ENCODE measurements at places on chromosomes 13 and 19. TPM values are rescaled to one million over a fixed set of nuclear protein-coding genes. Genes with fewer than 3 reads are reported as not detected.

GRCh38 chr19:17855280-17856152 lies 4.2 kb upstream of the RPL18A start:
- DNase-seq, result peak; percentile 94
- H3K36me3 ChIP-seq, result no peaks in the 10 kb centered on the region
- H3K27ac ChIP-seq, result no peak overlapping the region
- peaks cover 30% of the 10 kb centered on the region for H3K4me1 ChIP-seq

DNA sequence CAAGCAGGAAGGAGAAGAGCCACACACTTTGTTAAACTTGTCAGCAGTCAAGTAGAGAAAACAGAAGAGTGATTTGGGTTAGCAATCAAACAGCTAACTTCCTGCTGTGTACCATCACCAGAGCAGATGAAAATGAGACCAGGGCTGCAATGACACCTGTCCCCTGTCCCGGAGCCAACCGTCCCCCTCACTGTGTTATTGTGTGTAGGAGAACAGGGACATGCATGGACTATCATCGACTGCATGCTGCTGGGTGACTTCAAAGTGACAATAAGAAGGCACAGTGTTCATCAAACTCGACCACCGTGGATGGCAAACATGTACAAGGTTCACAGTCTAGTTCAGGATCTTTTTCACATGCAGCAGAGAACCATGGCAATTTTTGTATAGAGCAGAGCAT lies 94.0 kb upstream of the SLC15A1 start:
- no peaks in the 10 kb centered on the region for H3K4me1 ChIP-seq
- H3K36me3 ChIP-seq, result peaks cover 27% of the 10 kb centered on the region
- H3K27me3 ChIP-seq, result no peaks in the 10 kb centered on the region
- no peak for DNase-seq
- no peak overlapping the region for H3K27ac ChIP-seq

DNA sequence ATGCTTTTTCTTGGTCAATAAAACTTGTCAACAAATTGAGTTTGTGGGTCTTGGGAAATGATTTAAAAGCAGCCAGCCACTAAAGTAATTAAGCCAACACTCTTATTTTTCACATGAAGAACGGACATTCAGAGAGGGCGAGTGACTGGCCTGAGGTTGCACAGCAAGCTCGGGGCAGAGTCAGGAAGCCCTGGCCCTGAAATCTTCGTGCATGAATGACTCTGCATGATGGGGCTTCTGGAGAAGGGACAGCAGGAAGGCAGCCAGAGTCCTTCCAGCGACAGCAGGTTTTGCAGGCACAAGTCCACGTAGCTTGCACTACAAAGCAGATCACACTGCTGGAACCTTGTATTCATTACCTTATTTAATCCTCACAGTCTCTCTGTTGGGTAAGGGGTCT lies 232.5 kb downstream of the ZNF536 start:
- no peaks in the 10 kb centered on the region for H3K36me3 ChIP-seq
- no peak overlapping the region for H3K4me3 ChIP-seq
- no peak overlapping the region for H3K27ac ChIP-seq
- no peaks in the 10 kb centered on the region for H3K4me1 ChIP-seq

TEAD2 gene
- total RNA-seq, result not detected
